ENCODE measurements at places on chromosomes 6 and 20. TPM values are rescaled to one million over a fixed set of nuclear protein-coding genes. Genes with fewer than 3 reads are reported as not detected.

Gene FNDC11
- total RNA-seq = not detected

Gene ELOVL4
- 6.8 TPM for total RNA-seq

Gene ENPP3
- total RNA-seq = not detected

Gene HDGFL1
- not detected for total RNA-seq

GRCh38 chr6:17432356-17432755 is 39.0 kb downstream of the CAP2 start:
- H3K4me3 ChIP-seq = peak overlapping the region; percentile 9
- peaks cover 44% of the 10 kb centered on the region for H3K36me3 ChIP-seq
- H3K27ac ChIP-seq = peak overlapping the region; percentile 77
- H3K4me1 ChIP-seq = peaks cover 49% of the 10 kb centered on the region
- H3K27me3 ChIP-seq = no peaks in the 10 kb centered on the region
- no peak for DNase-seq

DNA sequence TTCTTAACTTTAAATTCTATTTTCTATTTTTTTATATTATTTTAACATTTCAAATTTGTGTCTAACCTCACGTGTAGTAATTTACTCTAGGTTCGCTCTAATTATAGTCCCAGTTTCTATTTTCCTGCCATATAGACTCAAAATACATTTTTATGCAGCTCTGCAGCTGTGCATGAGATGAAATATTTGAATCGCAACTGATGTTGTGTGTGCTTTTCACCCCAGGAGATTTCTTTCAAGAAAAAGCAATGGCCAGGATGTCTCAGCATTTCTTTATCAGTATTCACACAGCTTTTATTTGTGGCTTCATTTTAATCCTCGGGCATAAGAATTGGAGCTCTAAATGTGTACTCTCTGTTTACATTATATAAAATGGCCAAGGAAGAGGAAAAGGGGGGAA is 157.6 kb downstream of the HDGFL1 start:
- DNase-seq = no peak
- no peaks in the 10 kb centered on the region for H3K27me3 ChIP-seq
- H3K36me3 ChIP-seq = no peaks in the 10 kb centered on the region
- no peak overlapping the region for H3K4me3 ChIP-seq
- no peaks in the 10 kb centered on the region for H3K4me1 ChIP-seq
- H3K27ac ChIP-seq = no peak overlapping the region

DNA sequence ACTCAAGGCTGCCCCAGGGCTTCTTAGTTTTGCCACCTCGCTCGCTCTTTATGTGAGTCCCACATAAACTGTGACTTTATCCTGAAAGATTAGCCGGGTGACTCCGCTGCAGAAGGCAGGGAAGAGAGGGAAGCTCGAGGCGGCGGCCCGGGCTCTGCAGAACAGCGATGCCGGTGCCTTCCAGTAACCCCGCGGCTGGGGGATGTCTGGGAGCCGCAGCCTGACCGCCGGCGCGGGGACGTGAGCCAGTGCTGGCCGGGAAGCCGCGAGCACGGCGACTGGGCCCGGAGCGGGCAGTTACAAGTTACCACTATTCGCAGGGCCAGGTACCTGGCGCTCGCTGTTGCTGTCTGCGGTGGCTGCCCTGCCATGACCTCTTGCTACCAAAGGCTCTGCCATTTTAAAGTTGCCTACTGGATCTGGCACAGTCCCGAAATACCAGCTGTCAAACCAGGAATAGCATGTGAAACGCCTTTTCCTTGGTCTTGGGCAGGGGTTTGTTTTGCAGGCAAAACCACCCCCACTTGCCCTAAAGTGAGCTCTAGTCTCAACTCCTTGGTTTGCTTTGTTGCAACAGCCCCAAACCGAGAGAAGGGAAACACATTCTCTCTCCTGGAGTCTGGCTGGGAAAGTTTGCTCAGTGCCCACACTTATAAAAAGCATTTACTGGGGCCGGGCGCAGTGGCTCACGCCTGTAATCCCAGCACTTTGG is 124.0 kb upstream of the SLC2A12 start:
- H3K4me3 ChIP-seq = peak overlapping the region; percentile 98
- peak overlapping the region; percentile 98 for H3K27ac ChIP-seq
- peaks cover 33% of the 10 kb centered on the region for H3K36me3 ChIP-seq
- H3K4me1 ChIP-seq = peaks cover 59% of the 10 kb centered on the region
- H3K27me3 ChIP-seq = peaks cover 11% of the 10 kb centered on the region
- no peak for DNase-seq

DNA sequence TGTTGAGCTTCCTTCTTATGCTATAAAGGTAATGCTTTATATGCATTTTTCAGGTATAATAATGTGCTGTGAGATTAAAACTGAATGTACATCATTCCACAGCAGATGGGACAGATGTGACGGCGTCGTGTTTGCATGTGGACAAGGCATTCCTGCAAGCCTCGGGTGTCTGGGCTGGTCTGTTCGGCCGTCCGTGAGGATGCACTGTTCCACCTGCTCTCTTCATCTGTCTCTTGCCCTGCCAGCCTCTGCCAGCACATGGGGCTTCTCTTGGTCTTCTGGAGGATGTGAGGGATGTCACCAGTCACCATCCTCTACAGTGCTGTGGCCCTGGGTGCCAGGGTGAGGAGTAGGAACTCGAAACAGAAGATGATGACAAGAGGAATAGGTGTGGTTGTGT is 223.2 kb downstream of the ERMARD start:
- H3K27ac ChIP-seq = no peak overlapping the region
- no peaks in the 10 kb centered on the region for H3K4me1 ChIP-seq
- DNase-seq = no peak
- H3K4me3 ChIP-seq = no peak overlapping the region

DNA sequence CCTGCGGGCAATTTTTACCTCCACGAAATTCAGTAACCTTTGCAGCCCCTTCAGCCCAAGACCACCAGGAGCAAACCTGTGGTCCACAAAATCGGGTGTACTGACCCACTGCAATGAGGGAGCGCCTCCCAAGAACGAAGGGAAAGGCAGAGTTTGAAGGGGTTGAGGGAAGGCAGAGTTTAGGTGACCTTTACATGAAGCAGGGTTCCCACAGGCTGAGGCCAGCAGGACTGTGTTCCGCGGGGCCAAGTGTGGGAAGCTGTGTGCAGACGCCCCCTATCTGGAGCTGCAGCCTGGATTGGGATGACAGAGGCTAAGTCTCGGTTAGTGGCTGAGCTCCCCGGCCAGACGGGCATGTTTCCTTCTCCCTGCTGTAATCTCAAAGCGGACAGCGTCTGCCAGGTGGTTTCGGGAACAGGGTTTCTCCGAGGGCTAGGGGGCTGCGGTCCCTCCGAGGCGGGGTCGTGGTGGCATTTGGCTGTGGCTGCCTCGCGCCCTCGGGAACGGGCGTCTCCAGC is 826 bp upstream of the PYGB start:
- peak; percentile 50 for DNase-seq
- H3K4me3 ChIP-seq = peak overlapping the region; percentile 93
- peaks cover 47% of the 10 kb centered on the region for H3K4me1 ChIP-seq
- H3K27me3 ChIP-seq = peaks cover 3% of the 10 kb centered on the region

GRCh38 chr20:8306937-8307336 is 174.9 kb downstream of the PLCB1 start:
- no peak for DNase-seq
- no peaks in the 10 kb centered on the region for H3K27me3 ChIP-seq
- H3K36me3 ChIP-seq = no peaks in the 10 kb centered on the region

GRCh38 chr6:163329991-163330390 is 84.5 kb upstream of the QKI start:
- no peaks in the 10 kb centered on the region for H3K36me3 ChIP-seq
- no peak overlapping the region for H3K27ac ChIP-seq
- H3K4me1 ChIP-seq = peaks cover 20% of the 10 kb centered on the region
- no peak overlapping the region for H3K4me3 ChIP-seq
- H3K27me3 ChIP-seq = peaks cover 5% of the 10 kb centered on the region
- no peak for DNase-seq

DNA sequence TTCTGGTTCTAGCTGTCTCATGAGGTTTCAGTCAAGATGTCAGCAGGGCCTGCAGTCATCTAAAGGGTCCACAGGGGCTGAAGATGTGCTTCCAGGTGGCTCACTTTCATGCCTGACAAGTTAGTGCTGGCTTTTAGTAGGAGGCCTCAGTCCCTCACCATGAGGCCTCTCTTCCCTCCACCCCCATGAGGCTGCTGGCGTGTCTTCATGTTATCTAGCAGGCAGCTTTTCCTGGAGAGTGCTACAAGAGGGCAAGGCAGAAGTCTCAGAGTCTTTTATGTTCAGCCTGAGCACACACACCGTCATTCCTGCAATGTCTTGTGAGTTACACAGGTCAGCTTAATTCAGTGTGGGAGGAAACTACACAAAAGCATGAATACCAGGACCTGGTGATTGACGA is 769.9 kb downstream of the HDGFL1 start:
- no peaks in the 10 kb centered on the region for H3K4me1 ChIP-seq
- no peak overlapping the region for H3K4me3 ChIP-seq
- no peaks in the 10 kb centered on the region for H3K36me3 ChIP-seq
- H3K27ac ChIP-seq = no peak overlapping the region
- peaks cover 2% of the 10 kb centered on the region for H3K27me3 ChIP-seq

DNA sequence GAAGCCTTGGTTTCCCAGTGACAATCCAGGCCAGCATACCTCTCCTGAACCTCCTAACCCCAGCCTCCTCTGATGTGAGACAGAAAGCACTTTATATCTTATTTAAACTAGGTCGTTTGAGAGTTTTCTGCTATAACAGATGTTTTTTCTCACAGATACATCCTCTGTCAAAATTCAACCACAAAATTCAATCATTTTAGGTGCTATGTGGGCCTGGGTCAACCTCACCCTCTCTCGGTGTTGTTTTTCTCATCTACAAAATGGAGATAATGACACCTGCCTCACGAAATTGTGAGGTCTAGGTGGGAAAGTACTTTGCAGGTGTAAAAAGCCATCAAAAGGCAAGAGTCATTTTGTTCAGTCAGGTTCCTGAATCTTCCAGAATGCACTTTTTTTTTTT is 46.2 kb upstream of the NFATC2 start:
- no peaks in the 10 kb centered on the region for H3K36me3 ChIP-seq
- no peak overlapping the region for H3K27ac ChIP-seq
- H3K4me1 ChIP-seq = peaks cover 22% of the 10 kb centered on the region

- H3K36me3 ChIP-seq = no peaks in the 10 kb centered on the region
- H3K4me3 ChIP-seq = no peak overlapping the region
- DNase-seq = no peak
- H3K27me3 ChIP-seq = peaks cover 16% of the 10 kb centered on the region
- no peaks in the 10 kb centered on the region for H3K4me1 ChIP-seq
Observed at GRCh38 chr20:46169245-46170171, 51.4 kb downstream of the CD40 start.

GRCh38 chr6:80767808-80768207 is 661.3 kb downstream of the BCKDHB start:
- peak; percentile 80 for DNase-seq
- H3K36me3 ChIP-seq = peaks cover 9% of the 10 kb centered on the region
- peak overlapping the region; percentile 64 for H3K27ac ChIP-seq
- H3K27me3 ChIP-seq = no peaks in the 10 kb centered on the region

- H3K4me1 ChIP-seq = peaks cover 64% of the 10 kb centered on the region
- H3K27ac ChIP-seq = peak overlapping the region; percentile 82
- peak; percentile 54 for DNase-seq
Observed at GRCh38 chr6:17042422-17043147, 59.3 kb upstream of the STMND1 start.

GRCh38 chr6:113447088-113447831 is 409.9 kb upstream of the MARCKS start:
- no peaks in the 10 kb centered on the region for H3K36me3 ChIP-seq
- peaks cover 39% of the 10 kb centered on the region for H3K4me1 ChIP-seq
- DNase-seq = peak; percentile 86
- H3K27ac ChIP-seq = peak overlapping the region; percentile 78
- H3K4me3 ChIP-seq = peak overlapping the region; percentile 14

DNA sequence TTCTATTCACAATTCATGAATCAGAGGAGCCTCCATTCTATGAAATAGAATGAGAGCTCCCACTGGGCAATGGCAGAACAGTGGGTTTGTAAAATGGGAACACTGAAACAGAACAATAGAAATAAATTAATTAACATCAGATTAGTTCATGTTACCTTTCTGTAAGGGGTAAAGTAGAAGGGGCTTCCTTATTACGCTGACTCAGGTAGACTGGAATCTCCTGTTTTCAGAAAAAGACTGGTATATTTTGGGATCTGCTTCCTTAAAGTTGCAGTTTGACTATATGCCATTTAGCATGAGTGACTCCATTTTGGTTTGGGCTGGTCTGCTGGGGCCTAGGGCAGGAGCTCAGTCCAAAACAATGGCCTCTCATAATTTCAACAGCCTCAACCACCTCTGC is 52.8 kb upstream of the ZFAND3 start:
- no peak overlapping the region for H3K27ac ChIP-seq
- no peaks in the 10 kb centered on the region for H3K36me3 ChIP-seq
- peaks cover 35% of the 10 kb centered on the region for H3K27me3 ChIP-seq
- H3K4me3 ChIP-seq = no peak overlapping the region
